ENCODE measurements at places on chromosomes 4 and X. TPM values are rescaled to one million over a fixed set of nuclear protein-coding genes. Genes with fewer than 3 reads are reported as not detected.

DNA sequence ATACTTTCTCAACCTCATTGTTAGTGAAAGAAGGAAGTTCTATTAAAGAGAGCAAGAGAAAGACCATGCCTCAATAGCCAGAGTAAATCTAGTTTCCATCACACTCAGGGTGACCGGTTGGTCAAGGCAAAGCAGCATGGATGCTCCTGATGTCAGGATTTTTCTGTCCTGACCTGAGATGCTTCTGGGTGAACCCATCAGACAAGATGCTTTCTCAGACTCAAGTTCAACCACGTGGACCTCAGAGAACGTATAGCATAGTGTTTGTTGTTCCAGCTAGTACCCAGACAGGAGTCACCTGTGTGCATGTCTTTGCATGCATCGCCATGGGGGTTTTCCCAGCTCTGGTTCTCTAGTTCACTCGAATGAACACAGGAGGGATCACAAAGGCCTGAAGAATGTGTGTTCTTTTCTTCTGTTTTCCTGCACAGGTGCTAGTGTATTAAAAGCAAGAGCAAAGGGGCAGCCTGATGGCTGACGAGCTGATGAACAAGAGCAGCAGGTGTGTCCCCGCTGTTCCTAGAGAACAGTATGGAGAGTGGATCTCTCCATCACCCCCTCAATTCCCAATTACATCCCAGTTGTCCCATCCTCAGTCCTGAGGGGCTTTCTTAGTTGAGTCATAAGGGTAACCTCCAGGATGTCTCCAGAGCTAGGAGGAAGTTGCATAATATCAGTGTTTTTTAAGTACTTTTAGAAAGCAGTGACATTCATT is 110.5 kb upstream of the ENPP6 start:
- H3K27me3 ChIP-seq: no peaks in the 10 kb centered on the region
- H3K36me3 ChIP-seq: no peaks in the 10 kb centered on the region
- no peak overlapping the region for H3K4me3 ChIP-seq
- H3K27ac ChIP-seq: no peak overlapping the region

DNA sequence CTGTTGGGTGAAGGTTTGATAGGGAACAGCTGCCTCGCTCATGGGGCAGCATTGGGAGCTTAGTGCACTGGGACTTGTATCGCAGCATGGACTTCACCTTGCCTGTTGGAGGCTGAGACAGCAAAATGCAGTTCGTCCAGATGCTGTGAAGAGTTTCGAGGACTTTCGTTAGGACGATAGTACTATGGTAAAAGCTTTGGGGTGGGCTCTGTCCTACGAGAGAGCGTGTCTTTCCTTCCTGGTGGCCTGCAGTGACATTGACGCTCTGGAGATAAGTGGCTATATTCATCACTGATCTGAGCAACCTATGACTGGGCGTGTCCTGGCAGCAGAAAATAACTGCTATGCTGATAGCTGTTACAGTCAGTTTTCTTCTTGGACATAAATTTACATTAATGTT is 44.8 kb downstream of the ARHGAP10 start:
- no peak for DNase-seq
- no peaks in the 10 kb centered on the region for H3K27me3 ChIP-seq
- no peaks in the 10 kb centered on the region for H3K36me3 ChIP-seq
- peaks cover 43% of the 10 kb centered on the region for H3K4me1 ChIP-seq

CT45A5 gene
- total RNA-seq: not detected

RAB33A gene
- total RNA-seq: 0.75 TPM

- H3K4me1 ChIP-seq: peaks cover 15% of the 10 kb centered on the region
- no peaks in the 10 kb centered on the region for H3K36me3 ChIP-seq
Measured at GRCh38 chr4:6665320-6665654, 24.8 kb downstream of the MRFAP1 start.

SLIT2 gene
- total RNA-seq: 13.4 TPM

- H3K27ac ChIP-seq: no peak overlapping the region
- DNase-seq: no peak
- no peaks in the 10 kb centered on the region for H3K27me3 ChIP-seq
- H3K4me1 ChIP-seq: no peaks in the 10 kb centered on the region
- H3K36me3 ChIP-seq: no peaks in the 10 kb centered on the region
- no peak overlapping the region for H3K4me3 ChIP-seq
Measured at GRCh38 chr4:189147005-189147929, 793.4 kb upstream of the FRG1 start.

- H3K36me3 ChIP-seq: no peaks in the 10 kb centered on the region
- no peak overlapping the region for H3K4me3 ChIP-seq
- no peaks in the 10 kb centered on the region for H3K4me1 ChIP-seq
- no peak for DNase-seq
- H3K27ac ChIP-seq: no peak overlapping the region
Measured at GRCh38 chrX:132043977-132044376, 20.9 kb downstream of the STK26 start.

DNA sequence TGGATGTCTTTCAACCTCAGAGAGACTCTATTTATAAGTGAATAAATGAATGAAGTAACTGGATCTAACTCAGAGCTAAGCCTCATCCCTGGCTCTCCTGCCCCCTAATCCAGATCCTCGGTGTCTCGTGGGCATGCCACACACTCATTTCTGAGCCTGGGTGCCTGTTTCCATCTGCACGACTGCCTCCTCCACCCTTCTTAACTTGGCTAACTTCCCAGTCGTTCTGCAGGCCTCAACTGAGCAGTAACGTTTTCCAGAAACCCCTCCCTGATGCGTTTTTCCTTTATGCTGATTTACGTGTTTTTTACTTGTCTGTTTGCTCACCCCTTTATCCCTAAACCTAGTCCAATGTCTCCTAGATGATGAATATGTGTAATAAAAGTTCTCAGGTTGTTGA is 186.9 kb upstream of the HS3ST1 start:
- H3K4me1 ChIP-seq: no peaks in the 10 kb centered on the region
- H3K27ac ChIP-seq: no peak overlapping the region
- H3K36me3 ChIP-seq: no peaks in the 10 kb centered on the region
- H3K27me3 ChIP-seq: no peaks in the 10 kb centered on the region
- no peak for DNase-seq

XAGE5 gene
- not detected for total RNA-seq
